ENCODE measurements at places on chromosomes 6 and 20.

DNA sequence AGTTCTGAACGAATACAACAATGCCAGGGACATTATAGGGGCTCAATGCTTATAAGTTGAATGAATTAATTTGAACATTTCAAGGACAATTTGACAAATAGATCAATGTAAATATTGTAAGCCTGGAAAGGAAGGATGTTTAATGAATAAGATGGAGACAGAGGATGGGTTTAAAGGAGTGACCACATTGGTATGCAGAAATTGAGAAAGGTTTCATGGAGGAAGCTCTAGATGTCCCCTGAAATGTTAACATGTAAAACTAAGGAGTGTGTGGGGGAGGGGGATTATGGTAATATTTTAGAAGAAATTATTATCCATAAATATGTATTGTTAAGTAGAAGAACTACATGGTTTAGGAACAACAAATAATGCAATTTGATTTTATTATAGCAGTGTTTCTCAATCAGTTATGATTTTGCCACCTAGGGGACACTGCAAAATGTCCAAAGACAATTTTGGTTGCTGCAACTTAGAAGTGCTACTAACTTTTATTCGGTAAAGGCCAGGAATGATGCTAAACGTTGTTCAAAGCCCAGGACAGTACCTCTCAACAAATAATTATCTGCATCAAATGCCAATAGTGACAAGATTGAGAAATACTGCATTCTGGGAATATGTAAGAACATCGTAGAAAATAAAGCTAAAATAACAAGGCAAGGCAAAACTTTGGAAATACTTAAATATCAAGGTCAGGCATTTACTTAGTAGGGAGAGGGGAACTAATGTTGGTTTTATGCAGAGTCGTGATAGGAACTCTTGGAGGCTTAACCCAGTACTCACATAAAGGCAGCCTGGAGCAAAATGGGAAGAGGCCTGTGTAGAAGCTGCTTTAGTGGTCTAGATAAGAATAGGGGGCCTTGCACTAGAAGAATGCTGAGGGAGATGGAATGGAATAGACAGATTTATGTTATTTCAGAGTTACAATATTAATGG lies 686.9 kb upstream of the CITED2 start:
- no peak for DNase-seq

- DNase-seq = no peak
These were observed 163.1 kb downstream of the TTLL2 start for GRCh38 chr6:167487749-167488664.

DNA sequence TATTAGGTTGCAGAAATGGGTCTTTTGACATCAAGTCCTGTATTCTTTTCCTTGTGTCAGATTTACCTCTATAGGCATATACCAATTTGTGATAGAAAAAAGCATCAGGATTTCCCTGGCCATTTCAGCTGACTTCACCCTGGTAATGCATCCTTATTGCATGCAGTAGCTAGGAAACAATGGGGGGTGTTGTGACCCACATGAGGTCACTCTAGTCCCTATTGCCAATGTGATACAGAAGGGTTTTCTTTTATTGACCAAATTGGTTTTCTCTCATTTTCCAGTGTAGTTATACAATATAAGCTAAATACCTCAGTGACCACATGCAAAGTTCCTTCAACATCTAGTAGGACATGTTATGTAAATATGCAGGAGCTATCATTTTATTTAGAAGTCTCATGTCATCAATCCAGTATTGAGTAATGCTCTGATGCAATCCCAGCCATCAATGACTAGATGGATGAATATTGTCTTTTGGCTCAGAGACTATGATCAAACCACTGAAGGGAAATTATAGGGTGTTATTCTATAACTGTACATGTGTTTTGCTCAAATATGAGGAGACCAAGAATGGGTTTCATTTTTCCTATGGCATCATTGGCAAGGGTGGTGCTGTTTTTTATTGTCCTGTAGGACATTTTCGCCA lies 177.7 kb downstream of the KLHL32 start:
- DNase-seq = no peak

GRCh38 chr6:125197795-125198269 lies 44.3 kb downstream of the TPD52L1 start:
- no peak for DNase-seq

DNA sequence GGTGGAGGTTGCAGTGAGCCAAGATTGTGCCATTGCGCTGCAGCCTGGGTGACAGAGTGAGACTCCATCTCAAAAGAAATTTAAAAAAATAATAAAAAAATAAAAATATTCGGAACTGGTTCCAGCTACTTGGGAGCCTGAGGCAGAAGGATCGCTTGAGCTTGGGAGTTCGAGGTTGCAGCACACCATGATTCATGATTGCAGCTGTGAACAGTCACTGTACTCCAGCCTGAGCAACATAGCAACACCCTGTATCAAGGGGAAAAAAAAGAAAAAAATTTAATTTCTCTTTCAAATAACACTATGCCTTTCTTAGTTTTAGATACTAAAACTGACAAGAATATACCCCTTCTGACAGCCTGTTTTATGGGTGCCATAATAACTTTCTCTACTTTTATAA lies 10.5 kb downstream of the KDM1B start:
- DNase-seq = no peak

- no peak for DNase-seq
These were observed 17.7 kb downstream of the COL9A1 start for GRCh38 chr6:70285201-70285600.

- DNase-seq = peak; percentile 69
These were observed 11.0 kb downstream of the TSPYL1 start for GRCh38 chr6:116268589-116269293.

- DNase-seq = no peak
These were observed 107.1 kb downstream of the THBS2 start for GRCh38 chr6:169146521-169146920.

DNA sequence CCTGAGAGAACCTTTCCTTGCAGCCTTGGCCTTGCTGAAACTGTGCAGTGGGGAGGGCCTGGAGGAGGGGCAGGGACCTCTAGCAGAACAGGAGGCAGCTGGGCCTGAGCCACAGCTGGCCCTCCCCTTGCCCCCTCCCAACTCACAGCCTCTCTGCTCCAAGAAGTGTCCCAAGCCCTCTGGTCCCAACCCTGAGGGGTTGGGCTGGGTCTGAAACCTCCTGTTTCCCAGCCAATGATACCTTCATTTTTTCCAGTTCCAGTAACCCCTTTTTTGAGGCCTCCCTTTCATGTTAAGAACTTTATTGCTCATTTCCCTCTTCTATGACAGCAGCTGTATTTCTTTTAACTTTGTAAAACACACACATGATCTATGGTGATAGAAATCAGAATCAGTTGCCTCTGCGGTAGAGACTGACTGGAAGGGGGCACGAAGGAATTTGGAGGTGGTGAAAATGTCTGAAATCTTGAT lies 17.9 kb upstream of the ARMC12 start:
- DNase-seq = no peak

GRCh38 chr20:46948081-46948480 lies 53.4 kb downstream of the EYA2 start:
- no peak for DNase-seq

DNA sequence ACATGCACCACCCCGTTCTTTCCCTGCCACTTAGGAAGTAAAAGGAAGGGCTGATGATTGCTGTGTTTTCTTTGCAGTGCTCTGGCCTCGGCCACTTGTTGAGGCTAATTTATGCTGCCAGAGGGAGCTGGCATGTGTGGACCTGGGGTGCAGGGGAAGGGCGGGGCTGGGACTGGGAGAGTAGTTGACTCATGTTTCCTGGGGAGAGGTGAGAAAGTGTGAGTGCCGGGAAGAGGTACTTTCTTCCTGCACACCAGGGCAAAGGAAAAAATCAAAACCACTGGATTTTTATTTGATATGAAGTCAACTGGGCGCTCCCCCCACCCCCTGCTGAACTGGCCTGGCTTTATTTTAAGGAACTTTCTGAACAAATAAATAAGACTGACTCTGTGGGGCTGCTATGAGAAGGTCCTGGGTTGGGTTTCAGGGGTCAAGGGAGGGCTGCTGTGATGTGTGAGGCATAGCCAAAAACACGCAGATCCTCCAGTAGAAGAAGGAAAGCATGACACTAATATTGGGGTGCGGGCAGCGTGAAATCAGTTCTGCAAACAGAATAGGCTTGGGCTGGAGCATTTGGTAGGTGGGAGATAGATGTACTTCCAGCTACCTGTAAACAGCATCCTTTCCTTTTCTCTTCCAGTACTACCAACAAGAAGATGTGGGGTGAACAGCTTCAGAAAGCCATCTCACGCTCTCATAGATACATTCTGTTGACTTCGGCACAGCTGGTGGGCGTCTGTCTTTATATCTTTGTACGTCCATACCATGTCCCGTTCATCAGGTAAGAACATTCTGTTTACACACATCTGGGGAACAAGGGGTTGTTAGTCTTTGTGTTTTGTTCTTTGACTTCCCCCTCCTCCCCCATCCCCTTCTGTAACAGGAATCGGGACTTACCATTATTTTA lies 87.5 kb downstream of the SYNJ2 start:
- no peak for DNase-seq

GRCh38 chr6:1216488-1216974 lies 95.4 kb upstream of the FOXQ1 start:
- no peak for DNase-seq

GRCh38 chr6:35503534-35503933 lies 6.7 kb upstream of the TEAD3 start:
- DNase-seq = no peak

DNA sequence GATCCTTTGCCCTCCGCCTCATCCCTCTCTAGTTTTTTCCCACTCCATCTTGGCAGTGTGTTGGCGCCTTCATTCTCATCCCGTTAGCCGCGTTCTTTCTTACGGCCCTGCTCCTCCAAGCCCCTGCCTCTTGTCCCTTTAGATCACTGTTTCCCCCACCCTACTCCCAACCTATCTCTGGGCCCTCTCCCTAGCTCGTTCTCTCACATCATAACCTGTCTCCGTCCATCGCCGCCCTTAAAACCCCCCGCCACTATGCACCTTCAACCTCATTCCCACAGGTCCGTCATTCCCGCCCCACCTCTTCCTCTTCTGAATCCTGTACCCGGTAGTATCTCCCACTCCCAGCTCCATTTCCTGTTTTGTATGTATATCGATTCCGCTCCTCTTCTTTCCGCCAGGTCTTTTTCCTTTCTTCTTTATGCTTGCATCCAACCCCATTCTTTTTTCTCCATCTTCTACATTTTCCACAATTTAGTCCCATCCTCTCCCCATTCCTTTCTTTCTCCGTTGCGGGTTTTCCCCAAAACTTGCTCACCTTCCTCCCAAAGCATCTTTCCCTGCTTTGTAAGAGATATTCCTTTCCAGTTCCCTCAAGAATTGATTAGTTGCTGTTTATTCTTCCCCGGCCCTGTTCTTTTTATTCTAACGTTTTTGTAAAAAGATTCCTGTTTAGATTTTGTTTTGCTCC lies 671 bp downstream of the EFHC1 start:
- no peak for DNase-seq

DNA sequence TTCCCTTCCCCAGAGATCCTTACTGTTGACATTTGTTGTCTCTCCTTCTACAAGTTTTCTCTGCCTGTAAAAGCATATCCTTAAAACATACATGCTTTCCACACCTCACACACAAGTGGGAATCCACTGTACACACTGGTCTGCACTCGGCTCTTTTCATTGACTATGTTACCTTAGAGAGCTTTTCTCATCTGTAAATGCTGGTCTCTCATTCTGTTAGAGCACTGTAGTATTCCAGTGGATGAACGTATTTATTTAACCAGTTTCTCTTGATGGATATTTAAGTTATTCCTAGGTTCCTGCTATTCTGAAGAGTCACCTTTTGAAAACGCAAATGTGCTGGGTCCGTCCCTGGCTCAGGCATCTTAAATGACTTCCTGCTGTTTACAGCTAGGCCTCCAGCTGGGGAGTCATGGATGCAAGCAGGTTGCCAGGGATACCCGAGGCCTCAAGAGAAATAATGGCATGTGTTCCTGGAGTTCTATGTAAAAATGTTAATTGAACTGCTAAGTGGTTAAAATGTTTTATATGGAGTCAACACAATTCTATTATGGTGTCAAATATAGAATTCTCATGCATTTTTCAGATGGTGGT lies 61.1 kb upstream of the TGM3 start:
- no peak for DNase-seq

- DNase-seq = no peak
These were observed 263.7 kb downstream of the BMP2 start for GRCh38 chr20:7031222-7031621.

DNA sequence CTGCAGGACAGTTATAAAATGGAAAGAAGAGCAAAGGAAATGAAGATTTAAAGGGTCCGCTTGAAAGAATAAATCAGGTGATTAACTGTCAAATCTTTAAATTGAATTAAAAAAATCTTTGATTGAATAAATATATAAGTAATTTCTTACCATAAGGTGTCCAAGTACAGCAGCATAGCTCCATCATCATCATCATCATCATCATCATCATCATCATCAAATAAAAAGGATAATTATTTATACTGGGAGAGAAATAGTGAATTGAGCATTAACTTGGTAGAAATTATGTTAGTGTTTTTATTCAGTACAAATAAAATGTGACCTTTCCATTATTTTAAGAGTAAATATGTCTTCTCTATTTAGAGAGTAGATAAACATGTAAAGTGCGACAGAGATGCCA lies 745.6 kb upstream of the MARCKS start:
- no peak for DNase-seq

DNA sequence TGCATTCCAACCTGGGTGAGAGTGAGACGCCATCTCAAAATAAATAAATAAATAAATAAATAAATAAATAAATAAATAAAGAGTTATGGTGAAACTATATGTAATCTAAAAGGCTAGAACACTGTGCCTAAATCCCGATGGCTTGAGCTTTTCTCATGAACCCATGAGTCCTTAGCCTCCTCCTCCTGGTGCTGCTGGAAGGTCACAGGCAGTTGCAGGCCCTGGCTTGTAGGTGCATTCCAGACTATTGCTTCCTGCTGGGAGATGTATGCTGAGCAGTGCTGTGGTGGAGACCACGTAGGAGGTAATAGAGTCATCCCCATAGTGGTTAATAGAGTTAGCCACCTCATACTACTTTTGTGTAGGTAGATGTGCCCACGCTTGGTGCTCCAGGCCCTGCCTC lies 12.5 kb downstream of the PTK7 start:
- DNase-seq = no peak

GRCh38 chr6:33610779-33611732 lies 10.1 kb upstream of the ITPR3 start:
- no peak for DNase-seq

DNA sequence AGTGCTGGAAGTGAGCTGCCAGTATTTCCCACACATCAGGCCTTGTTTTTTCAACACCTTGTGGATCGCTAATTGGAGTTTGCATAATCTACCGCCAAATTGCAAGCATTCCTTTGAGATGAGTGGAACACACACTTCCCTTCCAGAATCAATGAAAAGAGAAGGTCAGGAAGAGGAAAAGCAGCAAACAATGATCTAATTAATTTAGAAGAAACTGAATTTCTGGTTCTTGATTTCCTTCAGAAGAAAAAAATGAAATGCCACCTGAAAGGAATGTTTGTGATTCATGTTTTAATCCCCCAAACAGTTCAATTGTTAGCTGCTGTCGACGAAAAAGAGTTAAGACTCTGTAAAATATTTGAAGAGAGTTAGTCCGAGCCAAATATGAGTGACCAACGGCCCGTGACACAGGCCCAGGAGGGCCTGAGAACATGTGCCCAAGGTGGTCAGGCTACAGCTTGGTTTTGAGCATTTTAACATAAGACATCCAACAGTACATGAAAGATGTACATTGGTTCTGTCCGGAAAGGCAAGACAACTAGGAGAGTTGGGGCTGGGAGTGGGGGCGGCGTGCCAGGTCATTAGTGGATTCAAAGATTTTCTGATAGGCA lies 182.3 kb downstream of the MTFR2 start:
- DNase-seq = no peak

Measured in CD4-positive, alpha-beta T cell treated with Interleukin-21 for 1 hour (primary cell).